ENCODE measurements at places on chromosomes 16 and 17. TPM values are rescaled to one million over a fixed set of nuclear protein-coding genes. Genes with fewer than 3 reads are reported as not detected.

GRCh38 chr17:65523853-65524664, 37.4 kb downstream of the AXIN2 start:
- H3K4me1 ChIP-seq, result no peaks in the 10 kb centered on the region
- no peak overlapping the region for H3K4me3 ChIP-seq
- DNase-seq, result no peak
- H3K27me3 ChIP-seq, result no peaks in the 10 kb centered on the region
- peaks cover 6% of the 10 kb centered on the region for H3K36me3 ChIP-seq

DNA sequence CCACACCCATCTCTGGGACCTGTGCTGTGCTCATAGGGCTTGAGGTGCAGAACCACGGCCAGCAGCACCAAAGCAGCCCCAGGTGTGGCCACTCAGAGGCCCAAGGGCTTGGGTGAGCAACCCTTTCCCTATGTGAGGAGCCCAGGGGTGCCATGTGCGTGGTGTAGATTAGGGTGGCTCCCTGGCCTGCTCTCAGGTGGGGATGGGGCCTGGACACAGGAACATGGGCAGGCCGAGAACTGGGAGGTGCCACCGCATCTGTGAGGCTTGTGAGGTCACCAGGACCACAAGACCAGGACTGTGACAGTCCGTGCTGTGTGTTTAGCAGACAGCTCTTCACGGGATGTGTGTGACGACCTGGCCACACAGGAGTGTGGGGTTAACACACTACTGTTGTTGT, 103.5 kb upstream of the ZNF750 start:
- H3K27ac ChIP-seq, result no peak overlapping the region
- H3K27me3 ChIP-seq, result no peaks in the 10 kb centered on the region
- peaks cover 37% of the 10 kb centered on the region for H3K36me3 ChIP-seq
- no peaks in the 10 kb centered on the region for H3K4me1 ChIP-seq
- H3K4me3 ChIP-seq, result no peak overlapping the region

GRCh38 chr17:28897769-28898526, 415 bp upstream of the FLOT2 start:
- H3K27ac ChIP-seq, result peak overlapping the region; percentile 97
- H3K36me3 ChIP-seq, result no peaks in the 10 kb centered on the region
- no peak for DNase-seq
- peak overlapping the region; percentile 95 for H3K4me3 ChIP-seq
- H3K4me1 ChIP-seq, result peaks cover 7% of the 10 kb centered on the region
- H3K27me3 ChIP-seq, result no peaks in the 10 kb centered on the region

DNA sequence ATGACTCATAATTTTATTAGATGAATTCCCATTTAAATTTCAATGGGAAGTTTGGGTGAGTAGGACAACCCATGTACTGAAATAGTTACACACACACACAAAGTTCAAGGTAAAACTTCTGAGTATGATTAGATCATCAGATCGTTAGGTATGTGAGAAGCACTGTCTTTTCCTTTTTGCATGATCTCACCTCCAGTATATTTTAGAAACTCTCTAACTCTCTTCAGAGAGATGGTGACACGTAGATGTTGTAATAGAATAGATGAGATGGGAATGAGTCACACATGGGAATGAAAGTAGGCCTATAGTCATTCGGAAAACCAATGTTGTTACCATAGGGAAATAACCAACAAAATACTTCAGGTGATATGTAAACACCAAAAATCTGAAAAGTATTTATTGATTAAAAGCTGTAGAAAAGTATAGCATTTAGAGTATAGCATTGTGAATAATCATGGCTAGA, 22.2 kb downstream of the KRT23 start:
- H3K4me3 ChIP-seq, result no peak overlapping the region
- H3K36me3 ChIP-seq, result no peaks in the 10 kb centered on the region
- H3K4me1 ChIP-seq, result no peaks in the 10 kb centered on the region
- H3K27me3 ChIP-seq, result no peaks in the 10 kb centered on the region

DNA sequence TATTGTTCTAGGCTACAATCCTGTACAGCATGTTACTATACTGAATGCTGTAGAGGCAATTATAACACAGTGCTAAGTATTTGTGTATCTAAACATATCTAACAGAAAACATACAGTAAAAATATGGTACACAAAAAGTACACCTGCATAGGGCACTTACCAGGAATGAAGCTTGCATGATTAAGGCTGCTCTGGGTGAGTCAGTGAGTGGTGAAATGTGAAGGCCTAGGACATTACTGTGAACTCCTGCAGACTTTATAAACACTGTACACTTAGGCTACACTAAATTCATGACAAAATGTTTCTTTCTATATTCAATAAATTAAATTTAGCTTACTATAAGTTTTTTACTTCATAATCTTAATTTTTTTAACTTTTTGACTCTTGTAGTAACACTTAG, 37.1 kb downstream of the AMFR start:
- no peak overlapping the region for H3K27ac ChIP-seq
- no peaks in the 10 kb centered on the region for H3K4me1 ChIP-seq
- no peaks in the 10 kb centered on the region for H3K27me3 ChIP-seq
- no peak for DNase-seq
- H3K4me3 ChIP-seq, result no peak overlapping the region

GRCh38 chr16:8375232-8375587, 215.1 kb downstream of the TMEM114 start:
- no peaks in the 10 kb centered on the region for H3K27me3 ChIP-seq
- no peaks in the 10 kb centered on the region for H3K4me1 ChIP-seq
- no peak overlapping the region for H3K4me3 ChIP-seq

GRCh38 chr16:20147091-20147490, 73.4 kb upstream of the GPR139 start:
- no peak for DNase-seq
- no peaks in the 10 kb centered on the region for H3K27me3 ChIP-seq
- H3K27ac ChIP-seq, result no peak overlapping the region
- H3K4me3 ChIP-seq, result no peak overlapping the region
- no peaks in the 10 kb centered on the region for H3K4me1 ChIP-seq
- no peaks in the 10 kb centered on the region for H3K36me3 ChIP-seq

DNA sequence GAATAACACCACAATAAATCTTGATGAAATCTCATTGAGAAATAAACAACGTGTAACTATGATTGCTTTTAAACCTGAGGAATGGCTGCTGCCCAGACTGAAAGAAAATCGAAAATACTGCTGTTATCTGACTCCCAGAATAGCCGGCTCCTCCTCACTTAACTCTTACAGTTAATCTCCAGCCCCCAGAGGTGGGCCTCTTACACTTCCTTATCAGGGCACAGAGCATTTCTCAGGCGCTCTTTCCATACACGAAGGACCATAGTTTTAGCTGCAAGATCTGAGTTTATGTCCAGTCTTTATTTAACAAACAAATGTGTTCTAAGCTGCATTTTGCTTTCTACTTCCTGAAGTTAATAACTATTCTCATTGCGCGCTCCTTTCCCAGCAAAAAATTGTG, 206.9 kb downstream of the MAP2K4 start:
- H3K4me3 ChIP-seq, result no peak overlapping the region
- H3K4me1 ChIP-seq, result peaks cover 11% of the 10 kb centered on the region
- no peak overlapping the region for H3K27ac ChIP-seq

- no peak overlapping the region for H3K27ac ChIP-seq
- DNase-seq, result no peak
- H3K4me3 ChIP-seq, result no peak overlapping the region
- H3K36me3 ChIP-seq, result no peaks in the 10 kb centered on the region
- H3K27me3 ChIP-seq, result no peaks in the 10 kb centered on the region
Observed at GRCh38 chr17:62178579-62178978, 113.5 kb upstream of the MED13 start.

GRCh38 chr17:52128721-52129120, 29.8 kb downstream of the CA10 start:
- H3K4me3 ChIP-seq, result no peak overlapping the region
- no peak overlapping the region for H3K27ac ChIP-seq
- H3K36me3 ChIP-seq, result no peaks in the 10 kb centered on the region
- no peaks in the 10 kb centered on the region for H3K27me3 ChIP-seq
- no peak for DNase-seq

GRCh38 chr16:14553447-14553846, 76.6 kb downstream of the PARN start:
- DNase-seq, result no peak
- H3K4me3 ChIP-seq, result no peak overlapping the region
- no peak overlapping the region for H3K27ac ChIP-seq
- H3K27me3 ChIP-seq, result no peaks in the 10 kb centered on the region
- no peaks in the 10 kb centered on the region for H3K4me1 ChIP-seq

DNA sequence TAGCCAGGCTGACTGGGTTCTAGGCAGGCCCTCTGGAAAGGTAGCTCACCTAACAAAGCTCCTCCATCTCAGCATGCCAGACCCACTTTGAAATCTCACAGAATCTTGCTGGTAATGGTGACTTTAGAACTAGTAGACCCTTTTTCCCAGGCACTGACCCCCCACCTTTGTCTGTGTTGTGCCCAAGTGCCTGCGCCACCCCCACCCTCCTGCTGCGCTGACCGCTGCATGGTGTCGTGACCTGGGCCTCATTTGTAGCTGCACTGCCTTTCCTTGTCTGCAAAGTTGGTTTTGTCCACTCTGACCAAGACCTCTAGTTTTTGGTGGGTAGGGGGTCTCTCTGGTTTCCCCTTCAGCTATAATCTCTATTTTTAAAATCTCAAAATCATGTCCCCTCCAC, 6.8 kb downstream of the ATXN1L start:
- no peaks in the 10 kb centered on the region for H3K27me3 ChIP-seq
- H3K4me3 ChIP-seq, result no peak overlapping the region
- H3K4me1 ChIP-seq, result no peaks in the 10 kb centered on the region
- peaks cover 32% of the 10 kb centered on the region for H3K36me3 ChIP-seq
- no peak for DNase-seq

DNA sequence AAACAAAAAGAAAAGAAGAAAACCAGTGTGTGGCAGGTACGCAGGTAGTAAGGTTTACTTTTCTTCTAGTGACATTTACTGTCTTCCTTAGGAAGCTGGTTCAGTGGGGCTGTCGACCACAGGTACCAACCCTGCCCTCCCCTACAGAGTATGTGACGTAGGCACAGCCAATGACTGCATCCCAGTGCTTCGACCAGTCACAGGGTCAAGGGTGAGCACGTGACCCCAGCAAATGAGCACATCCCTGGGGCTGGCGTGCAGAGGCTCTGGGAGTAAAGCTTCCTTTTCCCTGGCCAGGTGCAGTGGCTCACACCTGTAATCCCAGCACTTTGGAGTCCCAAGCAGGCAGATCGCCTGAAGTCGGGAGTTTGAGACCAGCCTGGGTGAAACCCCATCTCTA, 38.9 kb upstream of the PLCG2 start:
- peaks cover 5% of the 10 kb centered on the region for H3K4me1 ChIP-seq
- H3K4me3 ChIP-seq, result no peak overlapping the region
- no peaks in the 10 kb centered on the region for H3K27me3 ChIP-seq
- H3K27ac ChIP-seq, result no peak overlapping the region
- H3K36me3 ChIP-seq, result no peaks in the 10 kb centered on the region
- no peak for DNase-seq

GRCh38 chr17:10001306-10001873, 96.3 kb upstream of the RCVRN start:
- no peak overlapping the region for H3K27ac ChIP-seq
- DNase-seq, result no peak
- no peaks in the 10 kb centered on the region for H3K36me3 ChIP-seq
- no peaks in the 10 kb centered on the region for H3K27me3 ChIP-seq
- H3K4me1 ChIP-seq, result no peaks in the 10 kb centered on the region

DNA sequence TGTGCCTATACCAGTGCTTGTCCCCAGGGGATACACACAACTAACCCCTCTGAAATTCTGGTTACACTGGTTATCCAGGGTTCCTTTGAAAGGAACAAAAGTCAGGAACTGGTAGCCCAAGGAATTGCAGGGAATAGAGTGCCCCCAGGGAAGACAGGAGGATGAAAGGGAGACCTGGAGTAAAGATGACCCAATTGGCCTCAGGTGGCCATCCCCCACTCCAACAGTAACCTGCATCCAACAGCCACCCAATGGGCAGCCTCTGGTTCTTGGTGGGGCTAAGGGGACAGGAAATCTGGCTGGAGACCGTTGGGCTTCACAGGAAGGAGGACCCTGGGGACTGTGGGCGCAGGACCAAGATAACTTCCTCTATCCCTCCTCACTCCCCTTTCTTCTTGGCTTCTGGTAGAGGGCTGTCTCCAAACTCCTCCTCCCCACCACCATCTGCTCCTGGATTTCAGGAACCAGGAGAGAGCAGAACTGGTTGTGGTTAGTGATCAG, 826 bp upstream of the MPO start:
- H3K27me3 ChIP-seq, result peaks cover 2% of the 10 kb centered on the region
- H3K4me1 ChIP-seq, result no peaks in the 10 kb centered on the region
- H3K4me3 ChIP-seq, result no peak overlapping the region
- no peak for DNase-seq

DNA sequence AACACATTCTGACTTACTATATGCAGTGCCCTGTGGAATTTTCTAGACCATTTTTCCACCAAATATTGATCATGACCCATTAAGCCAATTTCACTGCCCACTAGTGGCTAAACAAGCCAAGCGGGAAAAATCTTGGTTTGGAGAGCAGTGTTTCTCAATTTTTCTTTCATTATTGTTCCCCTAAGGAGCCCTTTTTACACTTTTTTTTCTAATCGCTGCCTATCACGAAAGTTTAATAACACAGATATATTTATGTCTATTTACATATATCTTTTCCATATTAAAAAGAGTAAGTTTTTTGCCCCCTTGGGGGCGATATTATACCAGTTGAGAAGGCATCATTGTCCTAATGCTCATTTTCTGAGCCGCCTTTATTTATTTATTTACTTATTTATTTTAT, 10.8 kb upstream of the TLCD3B start:
- H3K27ac ChIP-seq, result no peak overlapping the region
- no peak for DNase-seq
- H3K4me1 ChIP-seq, result no peaks in the 10 kb centered on the region
- no peak overlapping the region for H3K4me3 ChIP-seq

DNA sequence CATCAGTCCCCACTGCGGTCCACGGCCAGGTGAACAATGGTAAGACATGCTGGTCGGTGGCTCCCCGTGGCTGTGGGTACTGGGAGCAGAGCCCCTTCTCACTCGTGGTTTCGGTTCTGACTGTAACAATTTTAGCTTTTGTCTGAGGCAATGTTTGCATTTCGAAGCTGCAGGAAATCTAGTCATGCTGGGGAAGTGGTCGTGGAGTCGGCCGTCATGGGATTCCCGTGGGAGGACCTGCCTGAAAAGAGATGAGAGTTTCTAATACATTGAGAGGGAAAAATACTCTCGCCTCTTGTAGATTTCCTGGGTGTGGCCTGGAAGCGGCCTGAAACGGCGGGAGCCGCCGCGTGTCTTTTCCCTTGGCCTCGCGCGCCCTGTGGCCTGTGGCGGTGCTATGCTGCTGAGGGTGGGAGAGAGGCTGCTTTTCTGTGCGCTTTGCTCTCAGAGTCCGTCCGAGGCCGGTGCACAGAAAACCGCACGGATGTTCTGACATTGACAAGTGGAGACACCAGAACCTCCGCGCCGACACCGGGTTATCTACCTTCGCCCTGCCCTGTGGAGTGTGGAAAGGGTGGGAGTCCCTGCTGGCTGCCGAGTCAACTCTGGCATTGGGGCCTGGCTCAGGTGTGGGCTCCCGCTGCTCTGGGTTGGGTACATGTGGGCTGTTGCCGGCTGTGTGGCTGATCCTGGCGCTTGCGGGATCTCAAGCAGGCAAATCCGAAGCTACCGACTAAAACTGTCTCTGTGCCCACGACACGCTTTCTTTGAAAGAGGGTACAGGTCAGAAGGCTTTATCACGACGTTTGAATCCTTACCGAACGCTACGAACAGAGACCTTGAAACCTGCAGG, 60.8 kb downstream of the WDR45B start:
- H3K4me3 ChIP-seq, result no peak overlapping the region
- peaks cover 11% of the 10 kb centered on the region for H3K36me3 ChIP-seq
- H3K27me3 ChIP-seq, result no peaks in the 10 kb centered on the region
- no peak for DNase-seq
- peaks cover 7% of the 10 kb centered on the region for H3K4me1 ChIP-seq

XAF1 gene
- total RNA-seq, result 10.2 TPM

TELO2 gene
- total RNA-seq, result 12.6 TPM

SMTNL2 gene
- total RNA-seq, result 0.44 TPM

ZG16 gene
- total RNA-seq, result not detected

PRSS53 gene
- 1.9 TPM for total RNA-seq

CD300LB gene
- not detected for total RNA-seq

C17orf67 gene
- 1.2 TPM for total RNA-seq

All from thyroid gland (tissue), 4 donors.